ENCODE measurements at places on chromosomes 12 and 14. TPM values are rescaled to one million over a fixed set of nuclear protein-coding genes. Genes with fewer than 3 reads are reported as not detected.

DNA sequence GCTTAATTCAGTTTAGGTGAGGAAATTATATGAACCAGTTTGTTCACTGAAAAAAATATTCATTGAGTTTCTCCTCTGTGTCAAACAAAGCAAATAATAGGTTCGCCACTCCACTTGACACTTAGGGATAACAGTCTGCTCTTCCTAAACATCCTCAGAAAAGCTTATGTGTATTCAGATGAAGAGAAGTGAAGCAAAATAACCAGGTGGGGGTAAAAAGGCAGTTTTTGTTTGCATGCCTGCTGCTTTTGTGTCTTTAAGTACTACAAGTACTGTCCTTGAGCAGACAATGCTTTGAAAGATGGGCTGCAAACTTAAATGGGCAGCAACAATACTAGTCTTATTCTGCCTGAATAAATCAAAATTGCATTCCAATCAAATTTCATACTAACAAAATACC lies 910.7 kb upstream of the MDGA2 start:
- no peak for DNase-seq

- no peak for DNase-seq
Observed at GRCh38 chr14:73289308-73289707, 52.0 kb downstream of the PAPLN start.

- DNase-seq: no peak
Observed at GRCh38 chr12:31369712-31370521, 44.0 kb upstream of the SINHCAF start.

DNA sequence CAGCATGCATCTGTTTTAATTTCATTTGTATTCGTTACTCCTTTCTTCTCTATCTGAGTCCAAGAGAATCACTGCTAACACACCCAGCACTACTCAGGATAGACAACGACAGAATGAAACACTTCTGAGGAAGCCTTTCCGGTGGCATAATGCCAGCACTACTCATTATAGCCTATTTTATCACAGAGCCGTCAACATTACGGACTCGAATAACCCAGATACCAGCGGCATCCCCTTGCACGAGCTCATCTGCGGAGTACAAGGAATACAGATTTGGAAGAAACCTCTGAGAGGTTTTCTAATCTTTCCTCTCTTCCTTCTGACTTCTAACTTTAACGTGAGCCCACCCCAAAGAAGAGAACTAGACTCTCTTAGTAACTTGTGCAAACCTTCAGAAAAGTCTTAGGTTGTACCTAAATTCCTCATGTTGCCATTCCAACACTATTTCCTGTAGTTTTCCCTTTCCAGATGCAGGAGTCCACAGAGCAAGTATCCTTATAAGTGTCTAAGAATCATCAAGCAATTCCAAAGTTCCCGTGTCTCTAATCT lies 248.1 kb downstream of the APAF1 start:
- DNase-seq: no peak

- DNase-seq: no peak
Observed at GRCh38 chr12:42819846-42820245, 230.3 kb upstream of the PRICKLE1 start.

DNA sequence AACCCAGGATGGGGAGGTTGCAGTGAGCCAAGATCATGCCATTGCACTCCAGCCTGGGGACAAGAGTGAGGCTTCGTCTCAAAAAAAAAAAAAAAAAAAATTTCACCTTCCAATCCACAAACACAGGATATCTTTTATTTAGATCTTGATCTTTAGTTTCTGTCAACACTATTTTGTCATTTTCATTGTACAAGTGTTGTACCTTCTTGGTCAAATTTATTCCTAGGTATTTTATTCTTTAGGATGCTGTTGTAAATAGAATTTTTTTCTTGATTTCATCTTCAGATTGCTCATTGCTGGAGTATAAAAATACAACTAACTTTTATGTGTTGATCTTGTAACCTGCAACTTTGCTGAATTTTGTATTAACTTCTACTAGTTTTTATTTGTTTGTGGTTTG lies 60.8 kb downstream of the ARHGAP5 start:
- no peak for DNase-seq

GRCh38 chr12:51262758-51263177 lies 7.4 kb downstream of the SMAGP start:
- DNase-seq: peak; percentile 63

DNA sequence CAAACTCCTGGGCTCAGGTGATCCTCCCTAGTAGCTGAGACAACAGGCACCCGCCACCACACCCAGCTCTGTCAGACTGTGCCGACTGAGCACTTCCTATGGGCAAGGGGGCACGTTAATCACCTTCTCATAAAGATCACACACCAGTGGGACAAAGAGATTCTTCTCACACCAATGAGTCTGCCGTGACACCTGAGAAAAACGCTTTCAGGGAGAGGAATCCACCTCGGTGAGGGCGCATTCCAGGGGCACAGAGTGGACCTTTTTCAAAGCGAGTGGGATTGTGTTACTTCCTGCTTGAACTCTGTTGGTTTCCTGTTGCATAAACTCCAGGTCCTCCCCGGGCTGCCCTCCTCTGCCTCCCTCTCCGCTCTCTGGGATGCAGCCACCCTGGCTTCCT lies 17.5 kb upstream of the SCARB1 start:
- no peak for DNase-seq

- DNase-seq: peak; percentile 73
Observed at GRCh38 chr14:73752297-73752992, 38.3 kb upstream of the PNMA1 start.

- no peak for DNase-seq
Observed at GRCh38 chr14:41285186-41285748, 321.4 kb upstream of the LRFN5 start.

DNA sequence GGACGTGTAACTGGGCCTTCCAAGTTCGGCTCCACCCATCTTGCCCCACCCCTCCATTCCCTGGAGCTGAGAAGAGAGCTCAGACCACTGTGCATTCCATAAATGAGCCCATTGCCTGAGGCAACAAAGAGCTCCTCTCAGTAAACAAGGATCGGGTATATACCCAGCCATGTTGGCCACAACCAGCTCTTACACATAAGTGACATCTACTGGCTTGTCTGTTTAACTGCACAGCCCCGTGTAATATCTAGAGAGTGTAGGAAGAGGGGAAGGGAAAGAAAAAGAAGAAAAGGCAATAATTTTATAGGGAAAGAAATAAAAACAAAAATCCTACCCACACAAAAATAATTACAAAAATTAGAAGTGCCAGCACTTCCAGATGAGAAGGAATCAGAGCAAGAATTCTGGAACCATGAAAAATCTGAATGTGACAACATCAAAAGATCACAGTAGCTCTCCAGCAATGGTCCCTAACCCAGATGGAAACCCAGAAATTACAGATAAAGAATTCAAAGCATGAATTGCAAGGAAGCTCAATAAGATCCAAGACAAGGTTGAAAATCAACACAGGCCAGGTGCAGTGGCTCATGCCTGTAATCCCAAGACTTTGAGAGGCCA lies 308.1 kb downstream of the RPAP3 start:
- peak; percentile 61 for DNase-seq

GRCh38 chr12:106941481-106942156 lies 14.1 kb upstream of the TMEM263 start:
- DNase-seq: no peak

- DNase-seq: peak; percentile 43
Observed at GRCh38 chr12:85036234-85036707, at the start of the genes LRRIQ1 and TSPAN19. Gene LRRIQ1, plus strand, starts transcription at chr12:85036351. Its CDS starts 1,826 bp downstream, at chr12:85038177. Gene TSPAN19, minus strand, starts transcription at chr12:85036277. Its CDS starts 6,331 bp downstream, at chr12:85029946.

DNA sequence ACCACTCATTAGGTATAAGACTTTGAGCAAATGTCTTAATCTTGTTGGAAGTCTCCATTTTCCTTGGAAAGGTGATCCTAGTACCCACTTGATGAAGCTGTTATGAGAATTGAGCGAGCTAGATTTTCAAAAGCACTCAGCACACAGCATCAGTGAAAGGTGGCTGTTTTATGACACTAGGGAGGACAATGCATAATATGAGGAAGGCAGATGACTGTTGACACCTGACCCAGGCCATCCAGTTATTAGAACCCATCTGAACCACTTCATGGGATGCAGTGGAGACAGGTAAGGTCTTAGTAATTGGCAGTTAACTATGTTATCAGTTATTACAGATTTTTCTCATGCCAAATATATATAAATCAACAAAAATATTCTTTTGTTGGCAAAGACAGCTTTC lies 369.9 kb upstream of the PDE3A start:
- DNase-seq: no peak

DNA sequence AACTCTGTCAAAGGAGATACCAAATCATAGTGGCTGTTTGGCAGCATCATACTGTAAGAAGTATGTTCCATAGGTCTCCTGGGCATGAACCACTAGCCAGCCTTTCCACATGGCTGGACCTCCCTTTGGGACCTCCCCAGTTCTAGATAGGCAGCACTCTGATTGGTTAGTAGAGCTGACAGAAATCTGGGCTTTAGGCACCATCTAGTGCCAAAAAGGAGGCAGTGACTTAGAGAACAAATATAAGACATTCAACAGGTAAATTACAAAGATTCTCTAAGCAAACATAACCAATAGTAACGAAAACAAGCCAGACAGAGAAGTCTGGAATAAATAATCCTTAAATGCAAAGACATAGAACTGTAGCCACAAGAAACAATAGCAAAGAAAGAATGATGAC lies 148.0 kb upstream of the PDE3A start:
- DNase-seq: no peak

DNA sequence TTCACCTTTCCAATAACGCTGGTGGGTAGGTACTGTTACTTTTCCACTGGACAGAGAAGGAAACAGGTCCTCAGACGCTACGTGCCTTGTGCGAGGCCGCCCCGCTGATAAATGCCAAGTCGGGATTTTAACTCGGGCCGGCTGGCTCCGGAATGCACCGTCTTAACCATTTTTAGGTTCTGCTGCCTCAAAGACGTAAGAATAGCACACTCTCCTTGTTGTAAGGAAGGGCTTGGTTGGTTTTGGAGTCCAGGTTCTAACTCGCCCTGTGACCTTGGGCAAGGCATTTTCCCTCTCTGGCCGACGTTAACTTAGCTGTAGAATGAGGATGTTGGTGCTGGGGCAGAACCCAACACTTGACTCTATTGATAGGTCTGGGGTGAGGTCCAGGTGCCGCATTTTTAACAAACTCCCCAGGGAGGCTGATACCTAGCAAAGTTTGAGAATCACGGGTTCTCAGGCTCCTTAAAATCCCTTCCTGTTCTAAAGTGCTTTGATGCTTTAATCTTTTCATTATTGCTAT lies 814 bp downstream of the ANKRD13A start:
- DNase-seq: peak; percentile 30

DNA sequence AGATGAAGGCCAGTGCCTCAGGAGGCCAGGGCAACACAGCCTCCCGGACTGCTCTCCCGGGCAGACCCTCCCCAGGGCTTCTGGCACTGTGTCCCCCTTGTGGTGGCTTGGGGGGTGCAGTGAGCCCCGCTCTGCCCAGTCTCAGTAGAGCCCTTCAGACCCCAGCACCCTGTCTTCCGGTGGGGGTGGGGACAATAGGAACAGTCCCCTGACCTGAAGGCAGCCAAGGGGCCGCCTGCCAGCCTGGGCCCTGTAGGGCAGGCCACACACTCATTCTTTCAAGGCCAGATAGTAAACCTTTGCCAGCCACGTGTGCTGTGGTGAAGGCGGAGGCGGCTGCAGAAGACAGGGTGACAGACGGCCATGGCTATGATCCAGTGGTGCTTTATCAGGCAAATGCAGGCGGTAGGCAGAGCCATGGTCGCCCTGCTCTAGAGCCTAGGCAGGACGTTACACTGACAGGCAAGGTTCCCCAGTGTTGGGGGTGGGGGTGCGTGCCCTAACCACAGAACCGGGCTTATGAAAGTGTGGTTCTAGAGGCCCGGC lies 15.0 kb downstream of the ZFYVE21 start:
- DNase-seq: no peak

GRCh38 chr12:91202390-91202789 lies 19.8 kb upstream of the DCN start:
- DNase-seq: no peak

- no peak for DNase-seq
Observed at GRCh38 chr12:1003600-1004271, 12.7 kb downstream of the ERC1 start.

GRCh38 chr12:30023186-30023585 lies 239.4 kb upstream of the TMTC1 start:
- DNase-seq: no peak

- DNase-seq: no peak
Observed at GRCh38 chr14:76786601-76787000, 25.3 kb downstream of the VASH1 start.

GRCh38 chr12:101097829-101098580 lies 112.0 kb downstream of the SLC5A8 start:
- no peak for DNase-seq

DNA sequence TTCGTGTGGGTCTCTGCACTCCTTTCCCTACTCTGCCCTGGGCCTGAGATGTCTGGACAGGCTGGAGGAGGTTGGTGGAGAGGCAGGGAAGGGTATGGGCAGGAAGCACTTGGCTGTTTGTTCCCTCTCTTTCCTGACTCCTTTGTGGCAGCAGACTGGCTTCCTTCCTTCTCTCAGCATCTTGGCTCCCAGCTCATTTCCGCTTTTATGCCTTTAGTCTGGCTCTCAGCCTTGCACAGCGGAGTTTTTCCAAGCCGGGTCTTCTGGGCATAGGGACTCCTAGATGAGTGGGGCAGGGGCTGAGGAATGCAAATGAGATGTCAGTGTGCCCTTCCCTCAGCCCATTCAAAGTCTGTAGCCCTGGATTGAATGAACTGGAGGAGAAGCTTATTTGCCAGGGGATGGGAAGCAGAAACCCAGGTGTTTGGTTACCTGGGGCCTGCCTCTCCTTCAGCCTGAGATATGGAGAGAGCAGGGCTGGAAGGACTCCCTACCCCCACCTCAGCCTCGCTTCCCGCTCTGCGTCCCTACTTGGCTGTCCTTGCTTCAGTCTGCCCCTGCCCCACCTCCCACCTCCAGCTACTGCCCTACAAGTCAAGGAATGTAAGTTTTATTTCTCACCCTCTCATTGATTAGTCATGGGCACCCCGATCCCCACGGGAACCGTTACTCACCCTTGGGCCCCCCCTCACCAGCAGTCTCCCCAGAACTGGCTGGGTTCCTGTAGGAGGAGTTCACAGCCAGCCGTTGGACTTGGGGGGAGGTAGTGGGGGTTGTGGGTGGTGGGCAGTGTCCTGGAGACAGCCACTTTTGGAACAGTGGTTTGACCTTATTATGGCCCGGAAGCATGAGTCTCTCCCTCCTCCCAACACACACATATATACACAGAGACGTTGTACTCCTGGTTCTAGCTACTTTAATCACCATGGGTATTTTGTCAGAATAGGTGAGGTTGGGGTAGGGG lies 9.3 kb upstream of the ITGA5 start:
- no peak for DNase-seq

MYBPC1 gene
- total RNA-seq: not detected

NGB gene
- total RNA-seq: not detected

CLEC6A gene
- total RNA-seq: not detected

NELL2 gene
- total RNA-seq: not detected

MYH6 gene
- not detected for total RNA-seq

ACVRL1 gene
- total RNA-seq: 23.3 TPM

PELI2 gene
- total RNA-seq: 5.3 TPM

CTSG gene
- not detected for total RNA-seq

RPS6KL1 gene
- total RNA-seq: not detected

C12orf54 gene
- total RNA-seq: not detected

DDX51 gene
- 8.9 TPM for total RNA-seq
